ENCODE measurements at places on chromosomes 12 and 14.

DNA sequence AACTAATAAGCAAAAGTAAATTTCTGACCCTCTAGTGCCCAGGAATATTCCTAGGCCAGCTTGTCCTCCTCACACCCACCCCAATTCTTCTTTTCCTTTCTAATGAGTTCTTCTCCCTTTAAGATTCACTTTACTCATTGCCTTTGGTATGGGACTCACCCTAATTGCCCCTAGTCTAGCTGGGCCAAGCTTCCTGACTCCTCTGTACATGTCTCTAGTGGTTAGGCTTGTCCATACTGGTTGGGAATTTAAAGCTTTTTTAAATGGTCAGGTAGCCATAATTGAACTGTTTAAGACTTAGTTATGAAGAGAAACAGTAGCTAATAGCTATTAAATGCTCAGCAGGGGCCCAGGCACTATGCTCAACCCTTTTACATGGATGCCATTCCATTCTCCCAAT lies 248.2 kb downstream of the C12orf42 start:
- no peak for DNase-seq
- peaks cover 2% of the 10 kb centered on the region for H3K4me1 ChIP-seq
- H3K27ac ChIP-seq: no peak overlapping the region
- H3K27me3 ChIP-seq: no peaks in the 10 kb centered on the region
- no peaks in the 10 kb centered on the region for H3K36me3 ChIP-seq

- H3K36me3 ChIP-seq: no peaks in the 10 kb centered on the region
- H3K27me3 ChIP-seq: no peaks in the 10 kb centered on the region
- no peak overlapping the region for H3K27ac ChIP-seq
- no peak overlapping the region for H3K4me3 ChIP-seq
- DNase-seq: no peak
Observed at GRCh38 chr14:82999802-83000201, 1466.1 kb upstream of the SEL1L start.

- no peak overlapping the region for H3K27ac ChIP-seq
- no peaks in the 10 kb centered on the region for H3K27me3 ChIP-seq
- H3K4me3 ChIP-seq: no peak overlapping the region
- no peaks in the 10 kb centered on the region for H3K36me3 ChIP-seq
- no peak for DNase-seq
Observed at GRCh38 chr12:25427337-25428249, 125.5 kb downstream of the LMNTD1 start.

- H3K4me3 ChIP-seq: no peak overlapping the region
- no peaks in the 10 kb centered on the region for H3K4me1 ChIP-seq
- H3K36me3 ChIP-seq: no peaks in the 10 kb centered on the region
- no peak overlapping the region for H3K27ac ChIP-seq
- H3K27me3 ChIP-seq: no peaks in the 10 kb centered on the region
Observed at GRCh38 chr12:126182619-126183236, 1117.5 kb downstream of the AACS start.

DNA sequence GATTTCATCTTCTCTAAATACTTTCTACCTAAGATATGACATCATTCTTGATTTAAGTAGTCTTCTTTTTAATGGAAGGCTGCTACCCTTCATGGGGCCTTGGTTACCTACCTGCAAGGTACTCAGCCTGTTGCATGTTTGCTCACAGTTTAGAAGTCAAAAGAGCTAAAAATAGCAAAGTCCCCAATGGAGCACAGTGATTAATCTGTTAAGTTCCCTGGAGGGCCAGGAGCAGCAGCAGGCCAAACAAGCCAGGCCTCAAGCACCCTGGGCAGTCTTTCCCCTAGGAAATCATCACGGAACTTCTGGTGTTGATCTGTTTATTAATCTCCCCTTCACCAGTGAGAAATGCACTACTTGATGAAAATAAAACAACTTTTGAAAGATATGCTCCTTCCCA lies 24.0 kb upstream of the SLC8A3 start:
- no peak overlapping the region for H3K27ac ChIP-seq
- DNase-seq: no peak
- peaks cover 22% of the 10 kb centered on the region for H3K27me3 ChIP-seq

DNA sequence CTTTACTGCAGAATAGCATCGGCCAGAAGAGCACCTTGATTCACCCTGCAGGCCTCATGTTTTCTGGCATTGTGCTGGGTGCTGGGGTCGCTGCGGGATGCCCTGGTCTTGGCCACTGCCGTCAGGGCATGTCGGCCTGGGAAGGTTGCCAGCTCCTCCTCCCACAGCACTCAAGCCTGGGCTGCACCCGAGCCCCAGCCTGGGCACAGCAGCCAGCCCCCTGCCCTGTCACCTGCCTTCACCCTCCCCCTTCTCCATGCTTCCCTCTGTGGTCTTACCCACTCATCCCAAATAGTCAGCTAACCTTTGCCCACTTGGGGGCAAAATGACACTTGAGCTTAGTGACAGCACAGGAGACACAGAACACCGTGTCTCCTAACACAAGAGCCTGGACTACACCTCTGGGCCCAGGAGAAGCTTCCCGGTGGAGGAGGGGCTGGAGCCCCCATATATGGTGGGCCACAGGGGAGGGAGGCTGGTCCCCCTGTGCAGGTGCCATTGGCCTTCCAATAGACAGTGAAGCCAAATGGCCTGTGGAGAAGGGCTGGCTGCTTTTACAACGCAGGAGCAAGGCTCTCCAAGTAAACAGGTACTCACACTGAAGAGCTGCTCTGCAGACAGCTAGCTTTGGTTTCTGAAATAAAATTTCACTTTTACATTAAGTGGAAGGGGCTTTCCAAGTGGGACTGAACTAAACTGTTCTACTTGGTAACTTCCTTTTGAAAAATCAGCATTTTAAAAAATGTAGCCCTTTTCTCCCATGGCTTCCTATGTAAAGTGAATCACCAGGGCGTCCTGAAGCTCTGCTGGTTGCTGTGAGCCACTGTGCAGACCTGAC lies 51.2 kb upstream of the AMN start:
- H3K4me3 ChIP-seq: no peak overlapping the region
- peaks cover 21% of the 10 kb centered on the region for H3K36me3 ChIP-seq
- H3K4me1 ChIP-seq: peaks cover 14% of the 10 kb centered on the region
- no peak overlapping the region for H3K27ac ChIP-seq
- no peaks in the 10 kb centered on the region for H3K27me3 ChIP-seq

GRCh38 chr14:46818147-46818546 lies 166.6 kb upstream of the RPL10L start:
- no peaks in the 10 kb centered on the region for H3K4me1 ChIP-seq
- no peak overlapping the region for H3K27ac ChIP-seq
- H3K27me3 ChIP-seq: no peaks in the 10 kb centered on the region
- no peaks in the 10 kb centered on the region for H3K36me3 ChIP-seq
- no peak overlapping the region for H3K4me3 ChIP-seq

DNA sequence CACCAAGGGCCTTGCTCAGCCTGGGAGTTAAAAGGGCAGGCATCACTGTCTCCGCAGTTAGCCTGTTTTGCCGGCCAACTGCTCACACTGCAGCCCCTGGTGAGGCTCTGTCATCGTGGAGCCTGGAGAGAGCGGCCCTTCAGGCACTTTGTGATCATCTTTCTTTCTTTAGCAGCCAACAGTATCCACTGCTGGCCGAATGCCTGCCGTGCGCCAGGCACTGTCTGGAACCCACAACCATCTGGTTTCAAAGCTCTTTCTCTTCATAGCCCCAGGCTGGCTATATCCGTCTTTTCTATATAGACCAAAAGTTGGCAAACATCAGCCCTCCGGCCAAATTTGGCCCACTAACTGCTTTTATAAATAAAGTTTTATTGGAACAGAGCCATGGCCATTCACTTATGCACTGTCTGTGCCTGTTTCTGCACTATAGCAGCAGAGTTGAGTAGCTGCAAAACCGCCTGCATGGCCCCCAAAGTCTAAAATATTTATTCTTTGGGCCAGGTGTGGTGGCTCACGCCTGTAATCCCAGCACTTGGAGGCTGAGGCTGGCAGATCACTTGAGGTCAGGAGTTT lies 29.5 kb downstream of the SLC8B1 start:
- no peak overlapping the region for H3K4me3 ChIP-seq
- H3K36me3 ChIP-seq: peaks cover 12% of the 10 kb centered on the region
- H3K27ac ChIP-seq: no peak overlapping the region
- no peak for DNase-seq

DNA sequence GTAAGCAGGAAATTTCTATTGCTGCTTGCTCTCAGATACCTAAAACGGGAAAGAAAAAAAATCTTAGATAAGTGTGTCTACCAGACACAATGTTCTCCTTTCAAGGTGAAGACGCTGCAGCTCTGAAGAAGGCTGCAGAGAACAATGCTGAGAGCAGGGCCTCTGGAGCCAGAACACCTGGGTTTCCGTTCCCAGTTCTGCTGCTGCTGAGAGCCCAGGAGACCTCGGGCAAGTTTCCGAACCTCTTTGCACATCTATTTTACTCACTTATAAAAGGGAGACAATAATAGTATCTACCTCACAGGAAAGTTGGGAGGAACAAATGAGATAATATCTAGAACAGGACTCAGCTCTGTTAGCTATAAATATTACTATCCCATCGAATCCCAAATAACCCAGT lies 122.9 kb downstream of the TMTC1 start:
- H3K4me1 ChIP-seq: no peaks in the 10 kb centered on the region
- no peaks in the 10 kb centered on the region for H3K36me3 ChIP-seq
- H3K27ac ChIP-seq: no peak overlapping the region

DNA sequence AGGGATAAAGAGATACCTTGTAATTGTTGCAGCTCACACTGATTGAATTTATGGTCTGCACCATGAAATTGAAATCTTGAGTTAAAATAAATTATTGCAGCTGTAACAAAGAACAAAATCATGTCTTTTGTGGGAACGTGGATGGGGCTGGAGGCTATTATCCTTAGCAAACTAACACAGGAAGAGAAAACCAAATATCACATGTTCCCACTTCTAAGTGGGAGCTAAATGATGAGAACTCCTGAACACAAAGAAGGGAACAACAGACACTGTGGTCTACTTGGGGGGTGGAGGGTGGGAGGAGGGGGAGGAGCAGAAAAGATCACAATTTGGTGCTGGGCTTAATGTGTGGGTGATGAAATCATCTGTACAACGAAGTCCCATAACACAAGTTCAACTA lies 22.6 kb downstream of the ERP27 start:
- H3K27ac ChIP-seq: no peak overlapping the region
- no peak for DNase-seq
- no peaks in the 10 kb centered on the region for H3K27me3 ChIP-seq

GRCh38 chr12:52217223-52217622 lies 15.8 kb upstream of the KRT7 start:
- no peak overlapping the region for H3K27ac ChIP-seq
- H3K27me3 ChIP-seq: peaks cover 43% of the 10 kb centered on the region
- H3K36me3 ChIP-seq: no peaks in the 10 kb centered on the region
- DNase-seq: no peak
- H3K4me1 ChIP-seq: peaks cover 11% of the 10 kb centered on the region

DNA sequence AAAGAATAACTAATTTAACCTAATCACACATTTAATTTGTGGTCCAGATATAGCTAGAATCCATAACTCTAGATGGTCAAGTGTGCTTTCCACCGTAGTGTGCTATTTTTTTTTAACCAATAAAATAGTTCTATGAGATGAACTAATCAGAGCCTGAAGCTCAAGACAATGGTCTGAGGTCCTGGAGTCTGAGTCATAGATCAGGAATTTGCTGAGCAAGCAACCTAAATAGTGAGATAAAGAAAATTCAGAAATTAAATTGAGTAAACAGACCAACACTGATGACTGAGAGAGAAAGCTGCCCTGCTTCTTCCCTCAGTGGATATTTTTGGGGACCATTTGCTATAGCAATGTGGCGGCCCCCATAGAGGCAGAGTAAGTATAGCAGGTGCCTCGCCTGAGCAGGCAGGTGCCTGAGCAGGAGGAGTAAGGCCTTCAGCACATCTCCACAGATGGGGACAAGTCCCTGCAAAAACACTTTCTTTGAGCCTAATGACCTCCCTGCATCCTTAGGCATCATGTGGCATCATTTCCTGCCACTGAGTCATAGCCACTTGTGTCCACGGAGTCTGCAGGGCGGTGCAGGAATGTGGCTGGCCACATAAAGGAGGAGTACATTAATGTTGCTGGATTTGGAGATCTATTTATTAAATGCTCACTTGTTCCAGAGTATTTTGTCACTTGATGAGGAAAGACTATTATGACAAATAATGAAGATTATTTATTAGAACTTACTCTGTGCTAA lies 13.9 kb upstream of the CLEC4E start:
- no peak for DNase-seq
- H3K4me3 ChIP-seq: no peak overlapping the region
- H3K4me1 ChIP-seq: no peaks in the 10 kb centered on the region
- no peaks in the 10 kb centered on the region for H3K27me3 ChIP-seq
- H3K27ac ChIP-seq: no peak overlapping the region

GRCh38 chr12:10697156-10697555 lies 23.3 kb upstream of the STYK1 start:
- H3K36me3 ChIP-seq: peaks cover 59% of the 10 kb centered on the region
- H3K4me1 ChIP-seq: peaks cover 16% of the 10 kb centered on the region
- no peak for DNase-seq
- H3K27me3 ChIP-seq: no peaks in the 10 kb centered on the region
- H3K27ac ChIP-seq: no peak overlapping the region

DNA sequence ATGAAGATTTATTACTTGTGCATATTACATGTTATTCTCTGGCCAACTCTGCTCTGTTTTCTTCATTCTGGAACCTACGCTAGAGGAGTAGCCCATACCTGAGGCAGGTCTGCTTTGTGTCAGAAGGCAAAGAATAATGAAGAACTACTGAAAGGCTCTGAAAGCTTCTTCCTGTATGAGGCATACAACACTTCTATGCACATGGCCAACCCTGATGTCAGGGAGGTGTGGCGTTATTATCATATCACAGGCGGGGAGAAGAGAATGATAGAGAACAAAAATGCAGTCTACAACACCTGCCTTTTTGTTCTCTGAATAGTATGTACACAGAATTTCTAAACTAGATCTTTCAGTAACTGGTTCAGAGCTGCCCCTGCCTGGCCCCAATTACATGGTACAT lies 32.5 kb upstream of the CRY1 start:
- H3K36me3 ChIP-seq: no peaks in the 10 kb centered on the region
- H3K4me3 ChIP-seq: no peak overlapping the region
- H3K4me1 ChIP-seq: no peaks in the 10 kb centered on the region
- DNase-seq: no peak

GRCh38 chr12:65935906-65936901 lies 111.9 kb downstream of the HMGA2 start:
- no peak for DNase-seq
- H3K27me3 ChIP-seq: peaks cover 9% of the 10 kb centered on the region
- H3K4me1 ChIP-seq: no peaks in the 10 kb centered on the region
- no peak overlapping the region for H3K4me3 ChIP-seq

GRCh38 chr12:46508651-46509050 lies 136.1 kb upstream of the SLC38A2 start:
- DNase-seq: no peak
- H3K4me1 ChIP-seq: peaks cover 16% of the 10 kb centered on the region
- H3K36me3 ChIP-seq: peaks cover 8% of the 10 kb centered on the region
- no peak overlapping the region for H3K27ac ChIP-seq

- no peaks in the 10 kb centered on the region for H3K36me3 ChIP-seq
- peaks cover 2% of the 10 kb centered on the region for H3K4me1 ChIP-seq
- DNase-seq: no peak
- peaks cover 2% of the 10 kb centered on the region for H3K27me3 ChIP-seq
- no peak overlapping the region for H3K4me3 ChIP-seq
- peak overlapping the region; percentile 34 for H3K27ac ChIP-seq
Observed at GRCh38 chr12:29616664-29617406, 119.3 kb upstream of the OVCH1 start.

- no peak overlapping the region for H3K27ac ChIP-seq
- no peak overlapping the region for H3K4me3 ChIP-seq
- no peak for DNase-seq
- H3K27me3 ChIP-seq: no peaks in the 10 kb centered on the region
- peaks cover 43% of the 10 kb centered on the region for H3K4me1 ChIP-seq
- peaks cover 13% of the 10 kb centered on the region for H3K36me3 ChIP-seq
Observed at GRCh38 chr12:14907953-14908352, 22.3 kb upstream of the MGP start.

GRCh38 chr14:33602396-33602795 lies 348.5 kb downstream of the EGLN3 start:
- no peaks in the 10 kb centered on the region for H3K4me1 ChIP-seq
- H3K27me3 ChIP-seq: no peaks in the 10 kb centered on the region
- no peak for DNase-seq
- H3K27ac ChIP-seq: no peak overlapping the region
- no peak overlapping the region for H3K4me3 ChIP-seq
- H3K36me3 ChIP-seq: no peaks in the 10 kb centered on the region

Data from activated naive CD8-positive, alpha-beta T cell treated with anti-CD3 and anti-CD28 coated beads, Interleukin-2, amount 50 U/mL, for 24 hours (primary cell).